Activated CD4-positive, alpha-beta T cell treated with anti-CD3 and anti-CD28 coated beads, Interleukin-2, amount 50 U/mL, for 4 hours (primary cell): ENCODE measurements at places on chromosomes 7 and 10.

DNA sequence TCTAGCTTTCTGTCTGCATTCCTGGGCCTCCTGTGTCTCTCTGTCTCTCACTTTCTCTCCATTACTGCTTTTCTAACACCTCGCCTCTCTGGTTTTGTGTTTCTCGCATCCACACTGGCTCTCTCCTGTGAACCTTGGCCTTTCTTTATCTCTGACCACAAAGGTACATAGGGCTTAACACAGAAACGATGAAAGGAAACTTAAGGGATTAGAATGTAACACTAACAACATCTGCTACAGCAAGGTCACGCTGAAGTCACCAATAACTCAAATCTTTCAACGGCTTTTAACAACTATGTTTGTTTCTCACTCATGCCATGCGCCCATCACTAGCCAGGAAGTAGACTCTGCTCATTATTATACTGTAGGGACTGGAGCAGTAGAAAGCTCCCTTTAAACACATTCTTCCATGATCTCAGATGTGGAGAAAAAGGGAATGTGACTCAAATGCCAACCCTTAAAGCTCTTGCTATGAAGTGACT, 9.3 kb upstream of the OR6V1 start:
- DNase-seq: no peak

GRCh38 chr10:17250736-17251135, 22.7 kb downstream of the VIM start:
- no peak for DNase-seq

GRCh38 chr7:90965211-90965610, 299.0 kb upstream of the FZD1 start:
- no peak for DNase-seq

GRCh38 chr10:132847416-132847777, 61.5 kb upstream of the NKX6-2 start:
- no peak for DNase-seq

DNA sequence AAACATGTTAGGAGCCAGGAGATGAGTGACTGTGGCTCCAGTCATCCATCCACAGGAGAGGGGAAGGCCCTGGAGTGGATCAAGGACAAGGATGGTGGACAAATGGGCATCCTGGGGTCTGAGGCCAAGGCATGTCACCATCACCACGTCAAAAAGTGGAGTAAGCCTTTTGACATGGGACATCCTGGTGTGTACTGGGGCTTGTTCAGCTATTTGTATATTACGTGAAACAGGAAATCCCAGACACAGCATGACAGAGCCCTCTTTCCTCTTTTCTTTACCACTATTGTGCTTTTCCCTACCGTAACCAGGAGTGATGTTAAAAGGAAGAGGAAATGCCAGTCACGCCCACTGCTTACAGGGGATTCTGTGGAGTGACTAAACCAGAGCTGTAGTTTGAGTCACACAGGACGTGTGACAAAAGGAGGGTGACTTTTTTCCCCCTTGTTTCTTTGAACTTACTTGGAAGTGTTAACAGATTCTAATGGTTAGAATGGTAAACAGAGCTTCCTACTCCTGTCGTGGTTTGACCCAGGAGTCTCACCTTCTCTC, 15.4 kb downstream of the ACSL5 start:
- DNase-seq: peak; percentile 48

- DNase-seq: no peak
Observed at GRCh38 chr7:157743781-157744525, 407.1 kb downstream of the DNAJB6 start.

DNA sequence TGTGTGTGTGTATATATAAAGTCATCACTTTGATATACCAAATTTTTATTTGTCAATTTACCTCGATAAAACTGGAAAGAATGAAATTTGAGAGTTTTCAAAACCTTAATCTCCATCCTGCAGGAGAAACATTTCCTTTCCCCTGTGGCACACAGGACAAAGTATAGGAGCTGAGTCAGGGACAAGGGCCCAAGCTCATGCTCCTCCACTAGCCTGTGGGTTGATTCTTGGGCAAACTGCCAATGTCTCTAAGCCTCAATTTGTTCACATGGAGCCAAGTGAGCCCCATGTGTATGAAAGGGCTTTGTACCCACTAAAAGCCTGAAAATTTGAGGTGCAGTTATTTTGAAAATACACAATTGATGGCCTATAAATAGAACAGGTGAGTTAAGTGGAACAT, 60.3 kb upstream of the IL6 start:
- no peak for DNase-seq

DNA sequence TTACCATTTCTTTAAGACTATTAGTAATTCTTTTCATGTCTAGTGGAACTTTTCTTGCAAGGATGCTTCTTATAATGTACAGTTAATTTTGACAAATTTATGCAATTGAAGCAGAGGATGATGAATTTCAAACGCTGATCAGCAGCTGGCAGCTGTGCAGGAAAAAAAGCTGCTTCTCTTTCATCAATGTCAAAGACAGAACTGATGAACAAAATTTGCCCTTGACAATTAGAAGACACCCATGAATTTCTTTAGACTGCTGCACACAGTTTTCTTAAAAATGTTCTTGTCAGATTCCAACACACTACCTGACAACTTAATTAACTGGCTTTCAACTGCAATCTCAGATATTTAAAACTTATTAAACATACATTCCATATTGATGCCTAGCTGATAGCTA, 138.3 kb downstream of the SKAP2 start:
- DNase-seq: no peak

- DNase-seq: no peak
Observed at GRCh38 chr10:28367413-28367812, 64.5 kb upstream of the MPP7 start.

DNA sequence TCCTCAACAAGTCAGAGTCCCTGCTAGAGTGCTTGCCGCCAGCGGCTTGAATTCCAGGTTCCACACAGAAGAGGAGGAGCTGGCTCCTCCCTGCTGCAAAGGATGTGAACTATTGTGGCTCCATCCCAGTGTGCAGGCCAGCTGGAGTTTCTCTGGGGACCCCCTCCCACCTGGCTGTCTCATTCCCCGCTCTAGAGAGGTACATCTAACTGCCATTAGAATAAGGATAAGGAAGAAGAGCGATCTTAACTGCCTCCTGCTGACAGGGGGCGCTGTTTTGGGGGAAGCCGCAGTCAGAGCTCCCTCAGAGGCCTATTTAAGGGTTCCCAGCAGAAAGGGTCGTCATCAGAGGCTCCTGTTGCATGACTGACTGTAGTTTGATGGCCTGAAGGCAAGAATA, 40.8 kb upstream of the HECW1 start:
- DNase-seq: no peak

DNA sequence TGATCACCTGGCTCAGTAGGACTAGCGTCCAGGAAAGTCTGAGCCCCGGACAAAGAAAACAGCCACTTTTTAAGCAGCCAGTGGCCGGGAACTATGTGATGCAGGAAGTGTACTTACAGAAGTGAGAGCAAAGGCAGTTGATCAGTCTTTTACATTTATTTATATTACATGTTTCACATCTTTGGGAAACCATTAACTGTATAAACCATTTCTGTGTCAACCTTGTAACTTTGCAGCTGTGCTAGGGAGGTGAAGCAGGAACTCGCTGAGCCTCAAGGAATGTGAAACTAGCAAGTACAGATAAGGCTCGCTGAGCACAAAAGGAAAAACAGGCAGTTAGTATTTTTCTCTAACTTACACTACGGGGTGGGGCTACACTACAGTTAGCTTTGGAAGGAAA, 39.9 kb upstream of the HECW1 start:
- no peak for DNase-seq
